Progenitor cell of endocrine pancreas (in vitro differentiated cells): ENCODE measurements at places on chromosomes 2 and 18.

- no peak for DNase-seq
Measured at GRCh38 chr18:62617793-62618591, 95.2 kb downstream of the ZCCHC2 start.

DNA sequence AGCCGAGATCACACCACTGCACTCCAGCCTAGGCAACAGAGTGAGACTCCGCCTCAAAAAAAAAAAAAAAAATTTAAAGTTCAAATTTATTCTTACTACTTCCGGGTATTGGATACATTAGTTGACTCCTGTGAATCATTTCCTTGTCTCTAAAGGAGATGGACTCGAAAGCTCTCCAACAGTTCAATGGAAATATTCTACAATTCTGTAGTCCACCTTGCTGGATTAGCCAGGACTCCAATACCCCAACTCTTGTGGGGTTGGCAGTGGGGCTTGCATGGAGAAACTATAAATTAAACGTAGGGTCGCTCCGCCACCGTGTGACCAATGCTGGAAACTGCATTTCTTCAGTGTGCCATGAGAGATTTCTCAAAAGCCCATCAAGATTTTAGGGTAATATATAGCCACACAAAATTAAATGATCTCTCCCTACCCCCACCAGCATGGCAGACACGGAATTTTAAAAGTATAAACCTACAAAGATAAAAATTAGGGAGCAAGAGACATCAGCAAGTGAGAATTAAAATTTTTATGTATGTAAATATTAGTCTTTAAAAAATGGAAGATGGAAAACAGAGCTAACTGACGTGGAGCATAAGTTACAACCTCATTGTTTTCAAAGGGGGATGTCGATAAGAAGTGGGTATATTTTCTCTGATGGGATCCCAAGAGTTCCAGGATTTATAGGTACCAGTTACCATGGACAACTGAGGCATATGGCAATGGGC is 27.8 kb upstream of the GAREM2 start:
- peak; percentile 43 for DNase-seq

GRCh38 chr18:75696391-75696790 is 268.9 kb upstream of the SMIM21 start:
- no peak for DNase-seq

DNA sequence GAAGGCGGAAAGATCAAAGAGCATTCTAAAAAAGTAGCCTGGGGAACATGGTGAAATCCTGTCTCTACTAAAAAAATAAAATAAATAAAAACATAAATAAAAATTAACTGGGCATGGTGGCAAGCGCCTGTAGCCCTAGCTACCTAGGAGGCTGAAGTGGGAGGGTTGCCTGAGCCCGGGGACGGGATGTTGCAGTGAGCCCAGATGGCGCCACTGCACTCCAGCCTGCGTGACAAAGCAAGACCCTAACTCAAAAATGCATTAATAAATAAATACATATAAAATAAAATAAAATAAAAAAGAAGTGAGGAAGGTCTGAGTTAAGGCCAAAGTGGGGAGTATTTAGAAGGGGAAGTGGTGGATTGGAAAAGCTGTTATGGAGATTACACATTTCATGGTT is 1.3 kb upstream of the PSMD14 start:
- DNase-seq, result no peak

GRCh38 chr18:28594034-28594433 is 417.1 kb upstream of the CDH2 start:
- no peak for DNase-seq

DNA sequence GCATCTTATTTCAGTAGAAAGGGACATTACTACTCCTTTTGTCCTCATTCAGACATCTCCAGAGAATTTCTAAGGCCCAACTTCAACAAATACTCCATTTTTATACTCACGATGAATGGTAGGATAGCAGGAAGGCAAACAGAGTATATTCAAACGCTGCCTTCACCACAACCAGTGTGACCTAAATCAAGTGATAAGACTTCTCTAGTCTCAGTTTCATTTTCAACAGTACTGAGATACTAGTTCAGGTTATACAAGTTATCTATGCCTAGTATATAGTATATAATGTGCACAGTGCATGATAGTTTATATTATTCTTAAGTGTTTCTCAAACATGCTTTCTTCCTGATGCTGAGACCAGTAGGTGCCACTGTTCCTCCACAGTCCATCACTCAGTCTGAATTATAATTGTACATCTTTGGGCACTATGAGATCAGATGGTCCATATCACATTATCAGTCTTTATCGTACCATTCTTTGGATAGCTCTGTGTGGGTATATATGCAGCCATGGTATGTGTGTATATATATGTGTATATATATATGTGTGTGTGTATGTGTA is 66.3 kb upstream of the RPE start:
- DNase-seq, result no peak

DNA sequence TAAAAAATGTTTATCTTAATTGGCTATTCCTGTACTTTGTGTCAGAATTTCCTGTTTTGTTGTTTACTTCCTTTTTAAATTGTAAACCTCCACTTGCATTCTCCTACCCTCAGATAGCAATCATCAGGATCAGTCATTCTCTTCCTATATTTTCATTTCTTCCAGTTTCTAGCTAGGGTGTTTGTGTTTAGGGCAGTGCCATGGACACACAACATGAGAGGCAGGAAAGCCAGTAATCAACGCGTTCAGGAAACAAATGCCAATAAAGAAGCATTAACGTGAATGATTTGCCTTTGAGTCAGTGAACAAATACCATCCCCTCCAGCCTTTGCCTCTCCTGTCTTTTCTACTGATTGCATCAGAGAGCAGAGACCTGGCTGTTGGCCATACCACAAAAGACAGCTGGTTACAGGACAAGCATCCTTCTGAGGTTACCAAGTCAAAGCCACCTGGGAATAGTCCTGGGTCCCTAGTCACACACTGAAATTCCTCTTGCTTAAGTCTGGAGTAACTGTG is 56.7 kb upstream of the FHL2 start:
- DNase-seq, result no peak

GRCh38 chr2:152407806-152408205 is 72.8 kb downstream of the FMNL2 start:
- DNase-seq, result no peak

- DNase-seq, result no peak
Measured at GRCh38 chr2:37564356-37564755, 107.1 kb downstream of the CDC42EP3 start.

DNA sequence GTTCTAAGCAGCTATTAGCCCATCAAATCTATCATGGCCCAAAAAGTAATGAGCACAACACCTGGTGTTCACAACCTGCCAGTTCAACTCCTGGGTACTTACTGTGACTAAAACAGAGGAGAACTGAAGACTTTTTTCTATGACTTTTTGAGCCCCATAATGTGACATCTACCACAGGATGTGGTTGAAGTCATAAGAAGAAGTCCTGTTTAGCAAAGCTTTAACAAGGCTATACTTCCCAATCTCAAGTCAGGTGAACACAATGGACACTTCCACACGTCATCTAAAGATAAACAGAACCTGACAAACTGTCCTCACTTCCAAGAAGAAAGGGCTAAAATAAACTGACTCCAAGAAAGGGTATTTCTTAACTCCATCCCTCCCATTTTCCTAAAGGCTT is 138.8 kb downstream of the ATAD2B start:
- no peak for DNase-seq

DNA sequence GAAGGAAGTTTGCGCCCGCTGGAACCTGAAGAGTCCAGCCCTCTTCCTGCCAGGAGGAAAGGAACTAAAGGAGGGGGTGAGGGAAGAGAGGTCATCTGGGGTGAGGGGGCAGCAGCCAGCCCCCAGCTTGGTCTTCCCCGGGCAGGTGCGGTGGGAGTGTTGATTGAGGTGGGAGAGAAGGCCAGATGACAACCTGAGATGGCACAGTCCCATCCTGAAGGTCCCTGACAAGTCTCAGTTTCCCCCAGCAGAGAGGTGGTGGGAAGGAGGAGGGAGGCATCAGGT is 240.9 kb downstream of the HAUS1 start:
- DNase-seq, result no peak

DNA sequence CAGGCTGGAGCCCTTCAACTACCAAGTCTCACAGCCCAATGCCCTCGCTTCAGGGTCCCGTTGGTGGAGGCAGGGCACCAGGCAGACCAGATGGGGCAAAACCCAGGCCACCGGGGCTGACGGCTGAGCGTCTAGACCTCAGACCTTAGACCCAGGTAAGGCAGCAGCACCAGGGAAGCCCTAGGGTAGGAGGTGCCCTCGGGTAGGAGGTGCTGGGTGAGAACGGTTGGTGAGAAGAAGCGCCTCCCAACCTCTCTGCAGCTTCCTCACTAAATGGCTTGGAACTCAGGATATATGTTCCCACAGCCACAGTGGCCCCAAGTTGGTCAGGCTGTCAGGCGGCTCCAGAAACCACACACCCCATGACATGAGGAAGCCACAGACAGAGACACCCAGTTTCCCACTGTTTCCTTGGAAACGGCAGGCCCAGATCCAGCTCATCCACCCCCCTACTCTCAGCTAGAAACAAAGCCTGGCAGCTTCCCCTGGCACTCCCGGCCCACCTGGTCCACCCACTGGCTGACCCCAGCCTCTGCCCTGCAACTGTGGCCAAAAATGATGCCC is 13.1 kb upstream of the MLPH start:
- DNase-seq, result no peak

DNA sequence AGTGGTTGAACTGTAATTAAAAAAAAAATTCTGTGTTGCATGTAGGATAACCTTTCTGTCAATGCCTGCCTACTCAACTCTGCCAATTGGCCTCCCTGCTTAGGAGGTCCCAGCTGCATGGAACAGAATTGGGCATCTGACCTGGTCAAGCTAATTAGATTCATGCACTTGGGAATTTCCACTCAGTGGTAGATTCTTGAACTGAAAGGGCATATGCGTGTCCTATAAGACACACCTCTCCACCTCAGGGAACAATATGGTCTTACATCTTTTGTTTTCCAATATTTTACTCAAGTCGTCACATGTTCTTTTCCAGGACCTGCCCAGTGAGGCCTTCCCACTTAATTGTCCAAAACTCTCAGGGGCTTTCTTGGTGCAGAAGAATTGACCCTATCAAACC is 68.1 kb upstream of the TLK1 start:
- DNase-seq, result no peak

DNA sequence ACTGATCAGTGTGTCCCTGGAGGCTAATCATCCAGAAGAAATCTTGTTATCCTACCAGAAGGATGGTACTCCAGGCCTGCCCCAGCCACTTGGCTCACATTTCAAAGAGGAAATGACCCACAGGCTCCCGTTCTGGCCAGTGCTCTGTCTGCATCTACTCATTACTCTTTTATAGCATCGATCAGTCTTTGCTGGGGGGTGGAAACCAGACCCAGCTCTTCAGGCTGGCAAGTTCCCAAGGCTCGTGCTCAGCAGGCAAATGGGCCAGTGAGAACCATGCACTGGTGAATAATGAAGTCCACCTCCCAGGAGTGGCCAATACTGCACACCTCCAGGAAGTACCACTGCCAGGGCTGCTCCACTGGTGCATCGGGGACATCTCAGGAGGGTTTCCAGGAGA is 38.8 kb downstream of the DNER start:
- no peak for DNase-seq

- no peak for DNase-seq
Measured at GRCh38 chr18:59885579-59886163, 14.1 kb upstream of the PMAIP1 start.

DNA sequence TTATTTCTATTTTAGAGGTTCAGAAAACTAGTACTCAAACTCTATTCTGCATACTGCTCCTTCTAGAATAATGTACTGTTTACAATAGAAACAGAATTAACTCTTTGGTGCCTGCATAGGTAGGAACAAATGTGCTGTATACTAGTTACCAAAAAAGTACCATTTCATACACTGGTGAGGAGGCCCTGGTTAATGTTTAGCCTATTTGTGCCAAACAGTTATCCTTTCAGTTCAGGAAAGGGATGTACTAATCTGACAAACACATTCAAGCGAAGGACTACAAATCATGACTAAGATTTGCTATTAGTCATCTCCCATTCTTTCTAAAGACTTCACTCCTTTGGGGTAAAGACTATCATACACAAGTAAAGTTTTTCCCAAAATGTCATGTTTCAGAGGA is 47.4 kb downstream of the EXOC6B start:
- DNase-seq, result no peak

DNA sequence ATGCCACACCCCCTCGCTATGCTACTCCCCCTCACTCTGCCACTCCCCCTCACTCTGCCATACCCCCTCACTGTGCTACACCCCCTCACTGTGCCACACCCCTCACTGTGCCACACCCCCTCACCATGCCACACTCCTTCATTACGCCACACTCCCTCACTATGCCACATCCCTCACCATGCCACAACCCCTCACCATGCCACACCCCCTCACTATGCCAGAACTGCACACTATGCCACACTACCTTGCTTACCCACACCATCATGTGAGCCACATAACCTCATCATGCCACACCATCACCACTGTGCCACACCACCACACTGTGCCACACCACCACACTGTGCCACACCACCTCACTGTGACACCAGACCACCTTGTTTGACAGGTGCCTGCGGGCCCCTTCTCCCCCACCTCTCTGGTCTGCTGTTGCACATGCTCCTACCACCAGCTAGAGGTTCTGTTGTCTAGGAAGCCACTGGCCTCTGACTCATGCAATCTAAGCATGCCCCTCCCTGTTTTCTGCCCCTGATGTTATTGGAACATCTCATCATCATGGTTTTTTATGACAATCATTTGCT is 22.0 kb downstream of the MARCHF4 start:
- DNase-seq, result no peak

DNA sequence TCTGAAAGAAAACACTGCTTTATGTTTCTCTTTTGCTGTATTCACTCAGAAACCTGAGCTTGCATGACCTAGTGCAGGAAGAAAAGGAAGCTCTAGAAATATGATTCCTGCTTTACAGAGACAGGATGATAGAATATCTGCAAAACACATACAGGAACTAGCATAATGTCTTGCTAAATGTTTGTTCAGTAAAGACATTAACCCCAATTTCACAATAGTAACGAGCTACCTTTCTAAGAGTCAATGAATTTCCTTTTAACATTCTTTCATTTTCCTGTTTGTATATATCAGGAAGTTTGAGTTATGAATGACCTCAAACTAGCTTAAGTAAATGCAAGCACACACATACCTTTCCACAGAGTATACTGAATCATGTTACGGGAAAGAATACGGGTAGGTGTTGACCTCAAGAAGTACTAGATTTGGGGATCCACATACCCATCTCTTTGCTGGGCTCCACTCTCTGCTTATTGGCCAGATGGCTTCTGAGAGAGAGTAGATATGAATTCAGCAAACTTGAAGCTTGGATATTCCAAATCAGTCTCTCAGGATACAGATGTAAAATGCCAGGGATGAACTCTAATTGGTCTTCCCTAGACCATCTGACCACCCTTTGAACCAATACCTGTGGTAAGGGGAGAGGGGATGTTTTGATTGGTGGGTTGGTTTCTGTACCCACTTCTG is 18.2 kb upstream of the ACSL3 start:
- no peak for DNase-seq

GRCh38 chr2:119305497-119306195 is 61.0 kb downstream of the C2orf76 start:
- no peak for DNase-seq

DNA sequence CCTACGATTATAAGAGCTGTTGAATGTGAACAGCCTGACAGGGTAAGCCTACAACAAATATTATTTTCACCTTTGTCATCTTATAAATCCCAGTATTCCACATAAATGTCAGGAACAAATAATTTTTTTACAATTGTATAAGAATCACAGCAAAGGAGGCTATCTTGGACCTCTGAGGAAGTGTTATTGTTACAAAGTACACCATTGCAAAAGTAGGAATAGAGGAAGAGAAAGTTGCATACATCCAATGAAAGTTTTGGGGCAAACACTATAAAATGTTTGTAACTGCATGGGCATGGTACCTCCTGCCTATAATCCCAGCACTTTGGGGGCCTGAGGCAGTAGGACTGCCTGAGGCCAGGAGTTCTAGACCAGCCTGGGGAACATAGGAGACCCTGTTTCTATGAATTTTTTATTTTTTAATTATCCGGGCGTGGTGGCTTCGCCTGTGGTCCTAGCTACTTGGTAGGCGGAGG is 715 bp upstream of the MEMO1 start:
- no peak for DNase-seq
